A549 treated with AZD2906 at 1 μM for 4 hours (cell line): ENCODE measurements at places on chromosomes 1 and 21. TPM values are rescaled to one million over a fixed set of nuclear protein-coding genes. Genes with fewer than 3 reads are reported as not detected.

C4BPB gene
- 1.1 to 2.1 TPM (median 1.5 TPM) in 5 replicates for total RNA-seq

GPR37L1 gene
- total RNA-seq = 0.10 to 0.11 TPM (median 0.10 TPM) in 5 replicates

CD34 gene
- 0.02 to 0.06 TPM in 2 of 5 replicates, not detected in the others for total RNA-seq

SYT6 gene
- 0.23 to 0.41 TPM (median 0.29 TPM) in 5 replicates for total RNA-seq

FCRL6 gene
- not detected in 5 replicates for total RNA-seq

ROR1 gene
- 8.1 to 11.6 TPM (median 8.8 TPM) in 5 replicates for total RNA-seq

SLC26A9 gene
- total RNA-seq = 0.08 to 0.16 TPM (median 0.14 TPM) in 5 replicates

MCOLN2 gene
- 1.9 to 2.1 TPM (median 2.0 TPM) in 5 replicates for total RNA-seq

TCEA3 gene
- 0.34 to 0.70 TPM (median 0.62 TPM) in 5 replicates for total RNA-seq

SPATA21 gene
- 0.03 to 0.09 TPM (median 0.05 TPM) in 5 replicates for total RNA-seq

OR2L2 gene
- not detected in 5 replicates for total RNA-seq

C1QTNF12 gene
- 0.71 to 1.9 TPM (median 1.4 TPM) in 5 replicates for total RNA-seq

PARP1 gene
- total RNA-seq = 103 to 125 TPM (median 108 TPM) in 5 replicates

HAO2 gene
- total RNA-seq = not detected in 5 replicates

NRAS gene
- total RNA-seq = 25.7 to 36.2 TPM (median 28.6 TPM) in 5 replicates

NENF gene
- 78.4 to 145 TPM (median 138 TPM) in 5 replicates for total RNA-seq

CR1L gene
- total RNA-seq = 0.15 TPM in 1 of 5 replicates, not detected in the others
